ENCODE measurements at places on chromosomes 3 and 15.

- no peak for DNase-seq
Observed at GRCh38 chr3:46367811-46368210, 2.9 kb upstream of the CCR5 start.

- DNase-seq, result no peak
Observed at GRCh38 chr3:159123877-159124276, 322.0 kb downstream of the MFSD1 start.

GRCh38 chr15:75727031-75727531 is 14.4 kb upstream of the CSPG4 start:
- DNase-seq, result no peak

- DNase-seq, result no peak
Observed at GRCh38 chr3:73365756-73366397, 258.9 kb downstream of the PDZRN3 start.

GRCh38 chr3:152380043-152380442 is 111.3 kb downstream of the MBNL1 start:
- DNase-seq, result no peak

DNA sequence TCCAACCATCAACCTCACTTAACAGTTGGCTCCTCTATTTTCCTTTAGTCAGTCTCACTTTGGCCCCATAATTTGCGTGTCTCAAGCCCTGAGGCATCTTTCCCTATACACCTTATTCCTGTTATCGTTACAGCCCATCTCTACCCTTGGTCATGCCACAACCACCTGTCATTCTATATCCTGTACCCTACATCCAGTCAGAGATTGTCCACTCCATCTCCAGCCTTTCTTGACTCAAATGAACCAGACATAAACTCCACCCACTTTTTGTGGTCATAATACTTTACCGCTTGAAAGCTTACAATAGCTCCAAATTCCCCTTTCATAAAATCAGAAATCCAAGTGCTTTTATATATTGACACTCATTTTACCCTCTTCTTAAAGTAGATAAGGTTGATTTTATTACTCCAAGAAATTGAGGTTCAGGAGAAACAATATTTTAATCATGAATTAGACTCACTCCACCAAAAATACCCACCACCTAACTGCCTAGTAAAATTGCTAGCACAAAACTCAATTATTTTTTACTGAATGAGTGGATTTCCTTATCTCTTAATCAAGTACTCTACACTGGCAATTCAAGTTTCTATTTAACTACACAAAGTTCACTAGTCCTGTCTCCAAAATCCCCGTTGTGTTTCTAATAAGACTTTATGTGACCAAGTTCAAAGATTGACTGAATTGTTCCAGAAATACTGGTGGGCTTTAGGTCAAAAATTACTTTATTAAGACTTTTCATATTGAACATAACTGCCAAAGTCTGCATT is 9.1 kb downstream of the CCR4 start:
- no peak for DNase-seq

- no peak for DNase-seq
Observed at GRCh38 chr3:62777674-62778073, 97.5 kb downstream of the CADPS start.

DNA sequence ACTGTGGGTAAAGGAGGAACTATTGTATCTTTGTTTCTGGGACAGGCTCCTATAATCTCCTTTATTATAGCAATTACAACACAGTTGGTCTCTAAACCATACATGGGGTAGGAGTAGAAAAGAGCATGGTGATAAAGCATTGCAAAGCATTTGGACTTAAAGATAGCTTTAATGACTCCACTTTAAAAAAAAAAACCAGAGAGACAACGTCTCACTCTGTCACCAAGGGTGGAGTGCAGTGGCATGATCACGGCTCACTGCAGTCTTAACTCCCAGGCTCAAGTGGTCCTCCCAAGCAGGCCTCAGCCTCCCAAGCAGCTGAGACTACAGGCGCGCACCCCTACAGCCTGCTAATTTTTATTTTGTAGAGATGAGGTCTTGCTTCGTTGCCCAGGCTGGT is 68.2 kb downstream of the DENND4A start:
- DNase-seq, result no peak

DNA sequence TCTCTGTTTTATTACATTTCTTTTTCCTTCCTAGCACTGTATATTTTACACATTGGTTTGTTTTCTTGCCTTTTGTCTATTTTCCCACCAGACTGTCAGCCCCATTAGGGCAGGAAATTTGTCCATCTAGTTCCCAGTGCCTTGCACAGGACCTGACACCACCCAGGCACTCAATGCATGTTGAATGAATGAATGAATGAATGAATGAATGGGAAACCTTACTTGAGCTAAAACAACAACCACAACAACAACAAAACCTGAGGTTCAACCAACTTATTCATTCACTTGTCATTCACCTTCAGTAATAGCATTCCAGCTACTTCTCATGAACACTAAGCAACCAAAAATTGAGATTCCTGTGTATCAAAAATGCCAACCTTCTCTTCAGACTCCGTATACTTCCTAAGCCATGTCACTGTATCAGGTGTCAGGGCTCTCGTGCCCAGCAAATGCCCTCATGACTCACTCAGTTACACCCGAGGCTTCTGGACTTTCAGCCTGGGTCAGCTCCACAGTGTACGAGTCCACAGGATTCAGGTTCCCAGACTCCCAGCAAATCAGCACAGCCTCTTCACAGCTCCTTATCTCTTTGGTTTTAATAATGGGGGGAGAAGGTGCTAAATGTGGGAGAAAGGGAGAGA is 37.3 kb downstream of the FSD2 start:
- no peak for DNase-seq

- DNase-seq, result no peak
Observed at GRCh38 chr3:118436697-118437262, 597.9 kb downstream of the IGSF11 start.

GRCh38 chr3:171234298-171235010 is 207.9 kb upstream of the SLC2A2 start:
- no peak for DNase-seq

DNA sequence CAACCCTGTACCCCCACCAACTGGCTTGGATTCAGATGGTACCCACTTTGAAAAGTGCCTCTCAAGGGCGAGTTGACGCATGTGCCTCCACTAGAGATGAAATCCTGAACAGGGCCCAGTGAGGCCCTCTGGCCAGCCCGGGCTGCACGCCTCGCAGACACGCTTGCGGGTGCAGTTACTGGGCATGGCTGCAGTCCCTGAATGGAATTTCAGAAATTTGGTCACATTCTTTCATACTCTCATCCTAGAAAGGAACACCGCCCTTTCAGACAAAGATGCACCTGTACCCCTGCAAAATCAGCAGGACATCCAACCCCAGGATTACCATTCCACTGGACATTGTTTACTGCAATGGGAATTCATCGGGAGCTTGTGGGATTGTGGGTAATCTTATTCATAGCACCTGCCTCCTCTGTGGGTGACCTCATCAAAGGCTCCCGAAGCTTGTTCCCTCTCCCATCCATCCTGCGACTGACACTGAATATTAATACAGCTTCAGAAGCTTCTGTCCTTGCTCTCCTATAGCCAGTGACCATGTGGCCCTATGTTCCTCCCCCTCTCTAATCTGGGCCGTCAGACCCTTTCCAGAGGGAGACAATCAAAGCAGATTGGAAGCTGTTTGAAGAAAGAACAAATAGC is 42.5 kb upstream of the TPM1 start:
- DNase-seq, result no peak

- no peak for DNase-seq
Observed at GRCh38 chr3:183443395-183444385, 15.3 kb upstream of the MCF2L2 start.

DNA sequence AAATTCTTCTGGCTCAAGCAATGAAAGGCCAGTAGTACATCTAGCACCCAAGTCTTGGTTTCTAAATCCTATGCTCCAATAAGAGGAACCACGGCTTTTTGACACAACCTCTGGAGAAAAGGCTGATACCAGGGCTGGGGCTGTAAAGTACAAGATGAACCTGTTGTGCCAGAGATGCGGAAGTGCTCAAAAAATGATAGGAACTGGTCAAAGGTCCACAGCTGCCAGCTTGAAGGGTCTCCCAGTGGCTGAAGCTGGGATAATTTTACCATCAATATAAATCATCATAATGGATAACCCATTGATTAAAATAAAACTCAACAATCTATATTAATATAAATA is 558 bp upstream of the NCEH1 start:
- no peak for DNase-seq

- no peak for DNase-seq
Observed at GRCh38 chr3:78823859-78824258, 943.9 kb downstream of the ROBO1 start.

- DNase-seq, result no peak
Observed at GRCh38 chr3:52095990-52096775, 39.8 kb upstream of the DUSP7 start.

- DNase-seq, result no peak
Observed at GRCh38 chr3:186643493-186643892, 3.3 kb downstream of the FETUB start.

DNA sequence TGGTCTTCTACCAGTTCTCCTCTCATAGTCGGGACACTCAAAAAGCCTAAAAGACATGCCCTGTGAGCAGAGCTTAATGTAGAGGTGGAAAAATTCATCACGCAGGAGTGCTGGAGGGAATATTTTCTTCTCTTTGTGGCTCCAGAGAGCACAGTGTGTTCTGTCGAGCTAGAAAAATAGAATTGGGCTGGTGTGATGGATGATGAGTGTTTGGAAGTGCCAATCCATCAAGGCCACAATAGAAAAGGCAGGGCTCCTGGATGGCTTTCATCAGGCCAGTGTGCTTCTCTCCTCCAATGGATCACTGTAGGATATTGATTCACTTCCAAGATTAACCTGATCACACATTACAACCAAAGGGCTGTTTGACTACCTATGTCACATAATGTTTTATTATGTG is 65.7 kb downstream of the CD47 start:
- DNase-seq, result no peak

DNA sequence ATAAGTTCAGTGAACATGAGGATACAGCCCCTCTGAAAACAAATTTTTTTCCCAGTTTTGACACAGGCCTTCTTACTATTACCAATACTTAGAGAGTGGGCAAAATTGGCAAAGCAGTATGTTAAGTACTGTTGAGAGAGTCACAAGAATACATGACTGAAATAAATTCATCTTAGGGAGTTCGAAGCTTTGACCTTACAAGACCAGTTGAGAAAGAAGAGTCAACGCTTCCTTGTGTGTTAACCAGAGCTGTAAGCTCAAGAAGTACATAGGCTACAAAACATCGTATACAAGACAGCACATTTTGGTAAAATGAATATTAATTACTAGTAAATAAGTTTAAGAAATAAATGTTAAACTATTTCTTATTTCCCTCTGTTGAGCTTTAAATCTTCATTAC is 164.4 kb upstream of the RORA start:
- no peak for DNase-seq

GRCh38 chr15:50873935-50874361 is 34.5 kb upstream of the AP4E1 start:
- no peak for DNase-seq

DNA sequence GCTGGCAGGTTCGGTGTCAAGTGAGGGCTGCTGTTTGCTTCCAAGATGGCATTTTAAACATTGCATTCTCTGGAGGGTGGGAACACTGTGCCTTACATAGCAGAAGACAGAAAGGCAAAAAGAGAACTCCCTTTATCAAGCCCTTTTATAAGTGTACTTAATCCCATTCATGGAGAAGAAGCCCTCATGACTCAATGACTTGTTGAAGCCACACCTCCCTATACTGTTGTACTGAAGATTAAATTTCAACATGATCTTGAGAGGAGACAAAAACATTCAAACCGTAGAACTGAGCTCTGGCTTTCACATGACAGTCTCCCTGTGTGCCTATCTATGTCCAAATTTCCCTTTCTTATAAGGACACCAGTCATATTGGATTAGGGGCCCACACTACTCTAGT is 443.4 kb upstream of the CDIN1 start:
- DNase-seq, result no peak

GRCh38 chr3:152019508-152019907 is 146.1 kb downstream of the SUCNR1 start:
- DNase-seq, result no peak

DNA sequence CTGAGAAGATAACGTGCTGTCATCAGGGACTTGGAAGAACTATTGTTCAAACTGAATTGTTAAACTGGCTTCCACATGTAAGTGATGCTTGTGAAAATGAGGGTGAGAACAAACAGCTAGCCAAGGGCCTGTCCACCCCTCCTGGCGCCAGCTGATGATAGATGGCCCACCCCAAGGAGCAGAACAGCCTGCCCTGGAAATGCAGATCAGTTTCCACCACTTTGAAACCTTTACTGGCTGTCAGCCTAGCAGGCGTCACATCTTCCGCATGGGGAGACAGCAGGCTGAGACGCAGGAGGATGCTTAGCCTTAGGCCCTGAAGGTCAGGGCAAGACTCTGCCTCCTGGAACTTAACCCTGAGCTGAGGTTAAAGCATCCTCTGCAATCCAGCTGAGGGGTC is 6.4 kb upstream of the SLC51B start:
- no peak for DNase-seq

DNA sequence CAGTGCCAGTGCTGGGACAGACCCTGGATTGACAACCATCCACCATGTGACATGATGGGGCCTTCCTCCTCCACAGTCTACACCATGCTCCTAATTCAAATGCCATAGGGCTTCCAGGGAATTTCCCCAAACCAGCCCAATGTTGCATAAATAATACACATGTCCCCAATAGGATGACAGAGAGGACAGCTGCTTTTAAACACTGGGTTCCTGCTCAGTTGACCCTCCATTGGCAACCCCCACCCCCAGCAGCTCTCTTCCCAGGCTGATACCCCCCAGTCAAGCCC is 28.3 kb upstream of the ATP2B2 start:
- DNase-seq, result no peak

DNA sequence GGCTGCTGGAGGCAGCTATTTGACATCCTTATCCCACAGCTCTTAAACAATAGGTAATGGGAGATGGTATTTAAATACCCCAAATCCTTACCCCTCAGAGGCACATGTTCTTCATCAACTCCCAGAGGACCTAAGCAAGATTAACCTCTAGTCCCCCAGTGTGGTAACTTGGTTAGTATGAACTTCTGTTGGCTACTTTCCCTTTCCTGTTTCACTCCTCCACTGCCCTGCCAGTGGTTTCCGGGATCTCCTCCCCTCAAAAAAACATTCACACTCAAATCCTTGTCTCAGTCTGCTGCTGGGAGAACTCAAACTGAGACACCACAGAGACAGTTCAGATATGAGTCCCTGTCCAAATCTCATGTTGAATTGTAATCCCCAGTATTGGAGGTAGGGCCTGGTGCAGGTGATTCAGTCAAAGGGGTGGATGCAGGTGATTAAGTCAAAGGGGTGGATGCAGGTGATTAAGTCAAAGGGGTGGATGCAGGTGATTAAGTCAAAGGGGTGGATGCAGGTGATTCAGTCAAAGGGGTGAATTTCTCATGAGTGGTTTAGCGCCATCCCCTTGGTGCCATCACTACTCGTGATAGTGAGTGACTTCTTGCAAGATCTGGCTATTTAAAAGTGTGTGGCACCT is 335.0 kb upstream of the CTNNB1 start:
- no peak for DNase-seq

GRCh38 chr3:127792541-127793292 is 29.6 kb downstream of the MGLL start:
- no peak for DNase-seq

DNA sequence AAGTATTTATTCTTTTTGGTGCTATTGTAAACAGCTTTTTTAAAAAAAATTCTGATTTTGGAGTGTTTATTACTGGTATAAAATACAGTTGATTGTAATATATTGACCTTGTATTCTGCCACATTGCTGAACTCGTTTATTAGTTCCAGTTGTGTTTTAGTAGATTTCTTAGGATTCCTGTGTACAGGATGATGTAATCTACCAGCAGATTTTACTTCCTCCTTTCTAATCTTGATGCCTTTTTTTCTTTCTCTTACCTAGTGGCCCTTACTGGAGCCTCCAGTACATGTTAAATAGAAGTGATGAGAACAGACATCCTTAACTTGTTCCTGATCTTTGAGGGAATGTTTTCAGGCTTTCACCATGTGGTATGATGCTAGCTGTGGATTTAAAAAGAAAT is 70.4 kb upstream of the KY start:
- no peak for DNase-seq

All from stimulated activated CD8-positive, alpha-beta memory T cell treated with anti-CD3 and anti-CD28 coated beads, Interleukin-4, amount 100 ng/mL, for 4 hours (primary cell).